Skeletal muscle tissue (tissue), 5 donors: ENCODE measurements at places on chromosomes 5 and 9. TPM values are rescaled to one million over a fixed set of nuclear protein-coding genes. Genes with fewer than 3 reads are reported as not detected.

FOXD4L6 gene
- not detected for total RNA-seq

GFI1B gene
- 1.0 TPM for total RNA-seq

ACSL6 gene
- total RNA-seq: 3.1 TPM

PCA3 gene
- not detected for total RNA-seq

MIER3 gene
- total RNA-seq: 18.8 TPM

PCDHGB4 gene
- total RNA-seq: 4.7 TPM

ACOT12 gene
- 0.52 TPM for total RNA-seq

NDFIP1 gene
- 43.3 TPM for total RNA-seq
